ENCODE measurements at places on chromosomes 7 and 10.

- no peak for DNase-seq
Measured at GRCh38 chr7:38878694-38879457, 30.1 kb downstream of the VPS41 start.

- DNase-seq: peak; percentile 12
Measured at GRCh38 chr7:20197837-20198236, 19.3 kb downstream of the MACC1 start.

DNA sequence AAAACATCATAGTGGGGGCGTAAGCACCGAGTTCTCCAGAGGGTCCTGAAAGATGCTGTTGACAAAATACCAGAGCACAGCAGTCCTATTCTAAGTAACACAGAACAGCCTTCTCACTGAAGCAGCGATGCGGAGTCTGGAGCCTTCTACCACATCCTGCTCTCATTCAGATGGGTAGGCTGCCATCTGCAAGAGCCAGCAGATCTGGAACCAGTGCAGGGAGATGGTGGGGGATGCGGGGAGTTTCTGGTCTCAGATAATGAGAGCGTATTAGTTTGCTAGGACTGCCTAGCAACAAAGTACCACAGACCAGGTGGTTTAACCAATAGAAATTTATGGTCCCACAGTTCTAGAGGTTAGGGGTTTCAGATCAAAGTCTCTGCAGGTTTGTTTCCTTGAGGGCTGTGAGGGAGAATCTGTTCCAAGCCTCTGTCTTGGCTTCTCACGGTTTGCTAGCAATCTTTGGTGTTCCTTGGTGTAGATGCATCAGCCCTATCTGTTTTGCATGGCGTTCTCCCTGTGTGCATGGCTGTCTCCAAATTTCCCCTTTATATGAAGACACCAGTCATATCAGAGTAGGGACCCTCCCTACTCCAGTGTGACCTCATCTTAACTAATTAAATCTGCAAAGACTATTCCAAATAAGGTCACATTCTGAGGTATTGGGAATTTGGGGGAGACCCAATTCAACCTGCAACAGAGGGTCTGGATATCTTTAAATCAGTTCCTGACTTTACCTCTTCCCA lies 52.0 kb upstream of the STEAP1B start:
- DNase-seq: no peak

DNA sequence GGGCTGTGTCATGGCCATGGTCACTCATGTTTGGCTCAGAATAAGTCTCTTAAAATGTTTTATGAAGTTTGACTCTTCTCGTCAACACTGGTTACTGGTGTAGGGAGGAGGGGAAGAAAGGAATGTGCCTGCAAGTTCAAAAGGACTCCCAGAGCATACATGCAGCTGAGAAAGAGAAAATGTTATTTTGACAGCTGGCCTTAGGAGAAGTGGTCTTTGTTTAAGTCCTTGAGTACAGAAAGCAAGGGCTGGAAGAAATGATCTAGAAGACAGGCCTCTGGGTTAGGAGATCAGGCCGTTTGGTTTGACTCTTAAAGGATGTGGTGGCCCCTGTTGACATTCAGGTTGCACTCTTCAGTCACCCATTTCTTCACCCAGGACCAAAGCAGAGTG lies 245.5 kb downstream of the REEP3 start:
- DNase-seq: no peak

DNA sequence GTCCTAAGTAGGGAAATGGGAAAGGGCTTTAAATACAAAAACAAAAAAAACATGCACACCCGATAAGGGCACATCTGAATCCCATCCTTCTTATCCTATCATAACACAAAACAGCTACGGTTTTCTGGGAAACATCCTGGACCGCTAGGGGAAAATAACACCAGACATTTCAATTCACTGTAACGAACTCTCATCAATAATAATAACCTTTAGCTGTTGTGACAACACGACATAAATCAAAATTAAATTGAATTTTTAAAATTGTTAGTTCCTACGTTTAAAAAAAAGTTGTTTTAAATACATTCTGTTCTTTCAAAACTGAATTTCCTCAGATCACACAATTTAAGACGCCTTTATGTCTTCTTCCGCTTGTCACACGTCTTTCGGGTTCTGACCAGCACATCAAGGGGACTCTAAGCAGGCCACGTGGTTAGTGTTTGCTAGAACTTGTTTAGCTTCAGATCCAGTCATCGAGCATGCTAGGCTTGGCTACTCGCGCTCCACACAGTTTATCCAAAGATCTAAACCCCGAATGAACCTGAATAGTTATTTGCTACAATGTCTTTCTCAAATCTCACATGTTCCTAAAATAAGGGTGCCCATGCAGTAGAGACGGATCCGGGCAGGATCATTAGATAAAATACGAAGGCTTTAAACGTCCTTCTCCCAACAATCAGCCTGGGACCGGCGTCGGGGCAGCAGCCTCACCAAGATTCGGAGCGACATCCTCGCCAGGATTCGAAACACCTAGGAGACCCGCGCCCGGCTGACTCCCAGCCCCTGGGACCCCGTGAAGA lies 839 bp downstream of the IKZF5 start:
- peak; percentile 65 for DNase-seq

DNA sequence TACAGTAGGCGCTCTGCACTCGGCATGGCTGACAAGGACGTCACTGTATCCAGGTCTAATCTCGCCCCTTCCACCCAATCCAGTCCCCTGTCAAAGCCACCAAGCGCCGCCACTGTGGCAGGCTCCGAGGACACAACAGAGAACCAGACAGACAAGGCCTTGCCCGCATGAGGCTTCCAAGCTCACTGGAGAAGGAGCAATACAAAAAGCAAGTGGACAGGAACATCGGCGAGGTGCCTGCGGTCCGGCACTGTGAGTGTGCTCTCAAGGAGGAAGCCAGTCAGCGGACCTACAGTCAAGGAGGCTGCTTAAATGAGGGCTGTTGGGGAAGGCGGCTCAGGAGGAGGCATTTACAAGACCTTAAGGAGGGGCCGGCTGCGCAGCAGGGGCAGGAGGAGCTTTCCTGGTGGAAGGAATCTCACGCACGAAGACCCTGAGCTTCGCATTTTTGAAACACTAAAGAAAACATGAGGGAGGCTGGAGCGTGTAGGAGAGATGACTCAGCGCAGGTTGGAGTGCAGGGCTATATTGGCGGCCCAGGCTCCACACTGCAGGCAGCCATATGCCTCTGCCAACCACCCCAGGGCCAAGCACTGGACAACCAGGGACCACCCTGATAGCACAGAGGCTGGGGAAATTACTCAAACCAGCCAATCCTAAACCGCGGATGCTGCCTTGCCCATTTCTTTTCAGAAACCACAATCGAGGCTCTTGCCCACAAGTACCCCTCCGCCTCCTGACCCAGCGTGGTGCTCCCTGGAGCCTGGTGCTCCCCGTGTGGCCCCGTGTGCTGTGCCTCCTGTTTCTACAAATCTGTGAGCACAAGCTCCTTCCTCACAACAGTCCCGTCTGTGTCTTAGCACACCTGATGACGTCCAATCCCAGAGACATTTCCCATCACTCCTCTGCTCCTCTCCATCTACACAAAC lies 28.9 kb downstream of the GNA12 start:
- no peak for DNase-seq

DNA sequence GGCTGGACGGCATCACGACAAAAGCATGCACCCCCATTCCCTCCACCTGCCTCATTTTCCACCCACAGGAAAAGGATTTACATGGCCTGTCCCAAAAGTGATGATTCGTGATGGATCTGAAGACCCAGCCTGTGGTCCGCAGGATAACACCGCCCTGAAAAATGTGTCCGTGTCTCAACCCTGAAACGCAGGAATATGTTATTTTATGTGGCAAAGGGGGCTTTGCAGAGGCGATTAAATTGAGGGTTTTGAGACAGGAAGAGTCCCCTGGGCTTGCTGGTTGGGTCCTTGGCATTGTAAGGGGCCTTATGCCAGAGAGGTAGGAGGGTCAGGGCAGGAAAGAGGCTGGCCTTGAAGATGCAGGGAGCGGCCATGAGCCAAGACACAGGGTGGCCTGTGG lies 80.2 kb upstream of the PPP2R2D start:
- no peak for DNase-seq

DNA sequence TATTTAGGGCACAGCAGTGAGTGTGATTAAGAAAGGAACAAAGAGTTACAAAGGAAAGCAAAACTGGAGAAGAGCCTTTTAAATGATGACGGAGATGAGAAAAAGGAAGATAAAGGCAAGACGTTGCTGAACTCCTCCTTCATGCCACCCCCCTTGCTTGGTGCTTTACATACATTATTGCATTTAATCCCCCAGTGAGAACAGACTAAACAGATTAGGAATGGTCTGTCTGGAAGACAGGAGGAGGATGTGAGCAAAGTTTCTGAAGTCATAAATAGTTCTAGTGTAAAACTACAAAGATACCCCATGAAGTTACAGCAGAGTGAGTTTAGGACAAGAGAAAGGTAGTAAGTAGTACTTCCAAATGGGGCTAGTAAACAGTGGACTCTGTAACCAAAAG lies 113.5 kb downstream of the PLCE1 start:
- DNase-seq: no peak

GRCh38 chr7:151945224-151945623 lies 11.0 kb upstream of the GALNTL5 start:
- no peak for DNase-seq

GRCh38 chr7:114554781-114555537 lies 140.3 kb downstream of the FOXP2 start:
- DNase-seq: no peak

- no peak for DNase-seq
Measured at GRCh38 chr10:100014071-100014762, 4.5 kb upstream of the DNMBP start.

DNA sequence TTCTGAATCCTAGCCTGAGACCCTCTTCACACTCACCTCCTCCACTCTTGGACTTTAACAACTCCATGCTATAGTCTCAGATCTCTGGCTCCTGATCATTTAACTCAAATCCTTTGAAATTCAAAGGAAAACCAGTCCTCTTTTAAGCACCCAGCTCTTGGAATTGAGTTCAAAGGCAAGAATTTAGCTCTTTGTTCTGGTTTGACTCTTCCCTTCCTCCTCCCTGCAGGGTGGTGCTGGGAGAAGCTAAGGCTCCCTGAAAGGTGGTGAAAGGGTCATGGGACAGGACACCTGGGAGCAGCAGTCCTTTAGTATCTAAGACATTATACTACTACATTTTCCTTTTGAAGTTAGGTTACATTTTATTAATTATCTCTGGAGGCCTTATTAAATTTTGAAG lies 259.4 kb downstream of the CCSER2 start:
- DNase-seq: no peak
